ENCODE measurements at places on chromosomes 7 and 10.

GRCh38 chr7:909358-910329 is 33.3 kb downstream of the GET4 start:
- no peak for DNase-seq

- DNase-seq, result no peak
Observed at GRCh38 chr7:45601816-45602540, 27.8 kb downstream of the ADCY1 start.

DNA sequence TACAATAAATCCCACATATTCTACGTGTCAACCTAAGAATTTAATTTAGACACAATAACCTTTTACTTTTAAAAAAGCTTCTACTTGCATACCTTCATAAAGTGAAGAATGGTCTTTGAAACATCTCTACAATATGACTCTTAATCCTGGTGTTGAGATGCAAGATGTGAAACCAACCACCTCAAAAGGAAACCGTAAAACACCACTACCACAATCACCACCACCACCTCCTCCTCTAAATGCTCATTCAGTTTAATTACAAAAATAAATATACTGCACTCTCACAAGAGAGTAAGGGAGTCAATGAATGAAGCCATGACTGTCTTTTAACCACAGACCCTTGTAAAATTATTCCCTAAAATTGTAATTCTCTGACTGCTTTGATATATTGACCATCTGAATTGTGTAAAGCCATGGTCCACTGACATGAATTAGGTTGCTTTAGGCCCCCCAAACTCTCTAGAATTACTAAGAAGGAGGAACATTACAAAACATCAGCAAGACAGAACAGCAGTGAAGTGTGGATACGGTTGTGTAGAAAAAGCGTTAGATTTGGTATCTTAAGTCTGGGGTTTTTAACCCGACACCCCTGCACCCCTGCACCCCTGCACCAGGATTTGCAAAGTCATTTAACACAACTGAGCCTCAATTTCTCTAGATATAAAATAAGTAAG is 171.4 kb downstream of the SFMBT2 start:
- no peak for DNase-seq

- DNase-seq, result no peak
Observed at GRCh38 chr10:30098629-30099028, 39.2 kb upstream of the JCAD start.

- no peak for DNase-seq
Observed at GRCh38 chr7:127954357-127954748, 76.9 kb downstream of the LRRC4 start.

DNA sequence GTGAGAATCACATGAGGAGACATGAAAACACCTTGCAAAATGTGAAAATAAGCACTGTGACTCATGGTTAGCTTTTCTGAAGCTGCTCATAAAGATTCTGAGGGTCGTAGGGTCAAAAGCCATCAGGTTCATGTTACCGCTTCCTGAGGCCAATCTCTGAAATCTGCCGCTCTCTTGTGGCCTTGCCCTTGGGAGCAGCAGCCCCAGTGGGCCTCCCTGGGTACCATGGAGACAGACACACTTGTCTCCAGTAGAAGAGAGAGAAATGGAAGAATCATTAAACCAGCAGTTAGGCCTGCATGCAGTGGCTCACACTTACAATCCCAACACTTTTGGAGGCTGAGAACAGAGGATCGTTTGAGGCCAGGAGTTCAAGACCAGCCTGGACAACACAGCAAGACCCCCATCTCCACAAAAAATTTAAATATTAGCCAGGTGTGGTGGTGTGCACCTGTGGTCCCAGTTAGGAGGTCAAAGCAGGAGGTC is 42.8 kb downstream of the NIPSNAP2 start:
- DNase-seq, result no peak

DNA sequence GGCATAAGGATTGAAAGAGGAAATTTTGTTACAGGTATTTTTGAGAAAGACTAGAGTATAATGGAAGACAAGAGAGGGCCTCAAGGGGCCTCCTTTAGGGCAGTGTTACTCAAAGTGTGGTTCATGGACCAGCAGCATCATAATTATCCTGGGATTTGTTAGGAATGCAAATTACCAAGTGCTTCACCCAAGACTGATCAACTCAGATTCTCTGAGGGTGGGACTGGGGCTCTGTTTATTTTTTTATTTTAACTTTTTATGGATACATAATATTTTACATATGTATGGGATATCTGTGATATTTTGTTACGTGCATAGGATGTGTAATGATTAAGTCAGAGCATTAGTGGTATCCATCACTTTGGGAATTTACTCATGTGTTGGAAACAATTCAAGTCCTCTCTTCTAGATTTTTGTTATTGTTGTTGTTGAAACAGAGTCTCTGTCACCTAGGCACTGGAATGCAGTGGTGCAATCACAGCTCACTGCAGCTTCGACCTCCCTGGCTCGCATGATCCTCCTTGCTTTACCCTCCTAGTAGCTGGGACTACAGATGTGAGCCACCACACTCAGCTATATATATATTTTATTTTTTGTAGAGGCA is 2.2 kb upstream of the KCTD7 start:
- DNase-seq, result no peak

- no peak for DNase-seq
Observed at GRCh38 chr7:29946428-29947186, 43.0 kb downstream of the SCRN1 start.

DNA sequence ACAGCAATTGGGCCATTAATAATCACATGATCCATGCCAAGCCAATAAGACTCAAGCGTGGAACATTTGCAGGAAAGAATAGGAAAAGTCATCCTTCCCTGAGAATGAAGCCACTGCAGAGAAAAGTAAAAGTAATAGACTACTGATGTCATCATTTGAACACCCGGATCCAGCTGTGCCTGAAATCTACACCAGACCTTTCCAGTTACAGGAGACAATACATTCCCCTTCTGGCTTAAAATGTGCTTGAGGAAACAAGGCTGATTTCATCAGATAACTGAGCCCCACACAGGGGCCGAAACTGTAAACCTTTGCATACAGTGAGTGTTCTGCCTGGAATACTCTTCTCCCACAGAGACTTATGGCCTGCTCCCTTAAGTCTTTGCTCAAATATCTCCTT is 232.8 kb downstream of the KCNMA1 start:
- DNase-seq, result no peak

DNA sequence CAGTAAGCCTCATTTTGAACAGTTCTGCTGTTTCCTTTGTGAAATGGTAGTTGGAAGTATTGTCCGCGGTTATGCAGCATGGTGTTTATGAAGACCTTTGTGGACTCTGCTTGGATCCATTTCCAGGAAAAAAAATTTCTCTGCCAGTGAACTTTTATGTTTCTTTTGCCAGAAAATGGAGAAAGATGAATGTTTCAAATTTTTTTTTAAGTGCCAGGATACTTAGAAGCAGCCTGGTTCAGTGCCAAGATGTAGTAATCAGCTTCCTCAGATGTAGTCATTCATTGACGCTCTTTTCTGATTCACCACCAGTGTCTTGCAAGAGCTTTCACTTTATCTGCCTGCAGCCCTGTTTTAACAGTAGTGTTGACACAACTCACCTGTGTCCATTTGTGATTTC is 258.2 kb downstream of the SDK1 start:
- no peak for DNase-seq
